Stimulated activated CD4-positive, alpha-beta T cell treated with anti-CD3 and anti-CD28 coated beads, TNF-alpha, amount 100 ng/mL, for 4 hours (primary cell): ENCODE measurements at places on chromosomes 7 and 10.
A peak's percentile ranks its signal among the peaks of the same experiment; 100 is the strongest.

- DNase-seq: no peak
Measured at GRCh38 chr10:132311338-132311939, 3.7 kb upstream of the STK32C start.

GRCh38 chr10:43166880-43167497 is 28.7 kb downstream of the CSGALNACT2 start:
- no peak for DNase-seq

- DNase-seq: no peak
Measured at GRCh38 chr10:31147210-31147608, 115.5 kb upstream of the ZNF438 start.

GRCh38 chr10:15168291-15168785 is at the start of gene NMT2:
TSS of gene NMT2 (minus strand) at chr10:15168693. CDS start at chr10:15168612, 81 bp downstream.
- no peak for DNase-seq

DNA sequence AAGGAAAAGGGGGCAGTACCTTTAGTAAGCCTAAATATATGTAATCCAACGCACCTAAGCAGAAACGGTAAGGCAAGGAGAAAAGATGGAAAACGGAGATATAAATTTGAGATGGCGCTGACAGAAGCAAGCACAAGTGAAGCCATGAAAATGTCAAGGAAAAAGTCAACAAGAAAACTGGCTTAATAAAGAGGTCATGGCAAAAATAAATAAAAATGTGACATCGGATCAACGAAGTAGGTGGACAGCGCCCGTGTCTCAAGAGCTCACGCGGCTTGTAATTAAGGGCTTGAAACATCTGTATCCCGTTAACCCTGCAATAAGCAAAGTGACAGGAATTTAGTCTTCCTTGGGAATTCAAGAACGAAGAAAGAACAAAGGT is 611 bp downstream of the NDUFA5 start:
- no peak for DNase-seq

DNA sequence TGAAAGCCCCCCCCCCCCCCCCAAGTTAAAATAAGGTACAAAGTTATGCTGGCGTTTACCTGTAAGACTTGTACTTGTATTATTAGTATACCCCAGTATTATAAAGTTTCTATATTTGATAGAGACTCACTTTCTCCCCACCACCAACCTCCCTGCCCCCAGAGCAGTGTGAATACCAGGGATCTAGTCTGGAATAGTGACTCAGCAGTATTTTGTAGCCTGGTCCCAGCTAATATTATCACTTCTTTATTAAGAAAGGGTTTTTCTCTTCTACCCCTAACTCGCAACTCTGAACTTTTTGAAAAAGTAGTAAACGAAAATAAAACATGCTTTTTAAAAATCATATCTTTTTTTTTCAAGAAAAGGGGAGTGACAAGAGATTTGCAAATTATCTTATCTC is 26.7 kb downstream of the GLI3 start:
- no peak for DNase-seq

DNA sequence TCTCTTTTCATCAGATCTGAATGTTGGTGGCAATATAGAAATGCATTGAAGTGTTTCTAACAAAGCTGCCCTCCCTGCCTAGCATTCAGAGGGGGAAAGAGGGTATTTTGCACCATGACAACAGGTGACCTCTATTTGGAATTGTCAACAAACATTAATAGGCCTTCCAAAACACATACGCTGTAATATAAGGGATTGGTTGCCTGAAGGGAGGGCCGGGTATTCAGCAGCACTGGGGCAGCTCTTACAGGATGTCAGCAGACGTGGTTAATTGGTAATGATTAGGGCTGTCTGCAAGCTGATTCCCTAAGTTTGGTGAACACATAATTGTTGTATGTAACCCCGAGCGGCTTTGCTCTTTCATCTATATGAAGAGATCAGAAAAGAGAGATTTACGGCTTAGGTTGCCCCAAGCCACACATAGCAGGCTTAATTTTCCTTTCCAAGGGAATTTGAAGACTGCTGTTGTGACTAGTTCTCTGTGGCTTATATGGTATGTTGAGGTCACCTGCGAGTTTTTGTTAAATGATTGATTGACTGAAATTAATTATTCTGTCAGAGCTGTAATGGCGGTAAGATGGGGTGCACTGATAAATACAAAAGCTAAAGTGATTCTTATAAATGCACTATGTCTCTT is 759.3 kb downstream of the LRMDA start:
- no peak for DNase-seq

GRCh38 chr7:67823345-67823744 is 826.7 kb downstream of the TYW1 start:
- no peak for DNase-seq

GRCh38 chr7:157955348-157955999 is 618.7 kb downstream of the DNAJB6 start:
- DNase-seq: no peak

GRCh38 chr7:143490717-143491306 is 13.1 kb downstream of the TAS2R41 start:
- no peak for DNase-seq

DNA sequence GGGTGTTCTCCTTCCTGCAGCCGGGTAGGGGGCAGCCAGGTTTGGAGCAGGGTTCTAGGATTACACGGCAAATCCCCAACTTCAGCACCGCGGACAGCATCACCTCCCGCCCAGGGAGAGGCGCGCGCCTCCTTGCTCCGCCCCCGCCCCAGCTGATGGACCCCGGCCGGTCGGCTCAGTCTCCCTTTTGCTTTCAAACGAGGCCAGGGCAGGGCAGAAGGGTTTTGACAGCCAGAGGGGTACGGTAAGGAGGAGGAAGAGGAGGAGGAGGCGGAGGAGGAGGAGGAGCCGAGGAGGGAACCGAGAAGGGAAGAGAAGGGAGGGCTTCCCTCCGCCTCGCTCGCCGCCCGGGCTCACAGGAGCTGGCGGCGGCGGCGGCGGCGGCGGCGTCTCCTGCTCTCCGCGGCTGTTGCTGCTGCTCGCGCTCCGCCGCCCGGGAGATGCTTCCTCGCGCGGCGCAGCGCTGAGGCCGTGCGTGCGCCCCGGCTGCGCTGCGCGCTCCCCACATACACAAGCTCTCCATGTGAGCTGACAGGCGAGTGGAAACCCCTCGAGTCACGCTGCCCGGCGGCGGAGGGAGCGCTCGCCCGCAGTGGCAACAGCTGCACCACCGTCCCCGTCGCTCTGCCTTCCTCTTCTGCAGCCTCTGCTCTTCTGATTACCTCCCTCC is 615 bp upstream of the CNTNAP2 start:
- no peak for DNase-seq

GRCh38 chr10:95588025-95588424 is 26.9 kb upstream of the SORBS1 start:
- no peak for DNase-seq

- DNase-seq: peak; percentile 42
Measured at GRCh38 chr7:38107486-38107893, 70.6 kb upstream of the STARD3NL start.

GRCh38 chr7:140989068-140989467 is 25.7 kb downstream of the MRPS33 start:
- no peak for DNase-seq

- DNase-seq: no peak
Measured at GRCh38 chr10:87670586-87670985, 10.9 kb downstream of the PAPSS2 start.

DNA sequence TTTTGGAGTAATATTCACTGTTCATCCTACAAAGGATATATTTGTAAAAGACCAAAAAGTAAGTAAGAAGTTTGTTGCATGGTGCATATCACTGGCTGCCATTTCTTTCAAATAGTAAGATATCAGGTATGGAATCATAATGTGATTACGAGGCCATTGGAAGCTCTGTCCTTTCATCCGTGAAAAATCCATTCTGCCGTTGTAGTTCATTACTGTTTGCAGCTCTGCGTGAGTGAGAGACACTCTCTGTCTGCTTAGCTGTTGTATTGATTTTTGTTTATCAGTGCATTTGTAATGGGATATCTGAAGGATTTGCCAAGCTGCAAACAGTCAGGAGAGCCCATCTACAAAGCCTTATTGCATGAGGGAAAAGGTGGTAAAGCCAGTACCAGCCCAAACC is 44.1 kb upstream of the SLC39A12 start:
- DNase-seq: no peak

- no peak for DNase-seq
Measured at GRCh38 chr10:75967491-75967890, 536.1 kb downstream of the LRMDA start.
